Stomach (tissue), 19 donors: ENCODE measurements at places on chromosomes 7 and 10. TPM values are rescaled to one million over a fixed set of nuclear protein-coding genes. Genes with fewer than 3 reads are reported as not detected.

DNA sequence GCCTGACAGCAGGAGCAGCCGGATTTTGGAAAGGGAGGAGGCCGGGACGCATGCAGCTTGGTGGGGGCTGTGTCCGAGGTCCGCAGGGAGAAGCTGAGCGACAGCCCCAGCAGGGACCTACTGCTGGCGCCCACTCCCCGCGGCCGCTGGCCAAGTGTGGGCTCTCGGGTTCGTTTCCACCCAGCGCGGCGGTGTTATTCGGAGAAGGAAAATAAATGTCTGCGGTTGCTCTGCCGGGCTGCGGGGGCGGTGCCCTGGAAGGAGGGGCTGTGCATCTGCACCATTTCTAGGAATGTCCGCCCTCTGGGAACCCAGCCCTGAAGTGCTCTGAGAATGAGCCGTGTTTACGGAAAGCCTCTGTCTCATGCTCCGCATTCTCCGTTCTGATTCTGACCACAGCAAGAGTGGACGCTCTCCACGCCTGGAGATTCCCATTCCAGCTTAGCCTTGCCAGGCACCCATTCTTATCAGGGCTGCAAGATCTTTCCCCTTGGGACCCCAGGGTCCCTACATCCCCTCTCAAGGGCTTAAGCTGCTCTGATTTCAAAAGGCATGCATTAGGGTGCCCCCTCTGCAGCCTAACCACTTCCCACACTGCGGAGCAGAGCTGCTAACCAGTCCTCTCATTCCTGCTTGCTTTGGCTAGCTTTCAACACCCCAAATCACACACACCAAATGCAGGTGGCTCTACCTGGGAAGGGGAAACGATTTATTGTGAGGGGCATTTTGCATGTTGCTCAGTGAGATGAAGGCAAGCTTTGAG lies 256.6 kb upstream of the GLI3 start:
- DNase-seq: peak; percentile 92

Gene CFTR
- total RNA-seq: 1.9 TPM

Gene SPDYE9
- not detected for total RNA-seq

Gene SCIN
- 6.2 TPM for total RNA-seq

- DNase-seq: no peak
These were observed 60.1 kb downstream of the IKZF1 start for GRCh38 chr7:50364645-50365044.

DNA sequence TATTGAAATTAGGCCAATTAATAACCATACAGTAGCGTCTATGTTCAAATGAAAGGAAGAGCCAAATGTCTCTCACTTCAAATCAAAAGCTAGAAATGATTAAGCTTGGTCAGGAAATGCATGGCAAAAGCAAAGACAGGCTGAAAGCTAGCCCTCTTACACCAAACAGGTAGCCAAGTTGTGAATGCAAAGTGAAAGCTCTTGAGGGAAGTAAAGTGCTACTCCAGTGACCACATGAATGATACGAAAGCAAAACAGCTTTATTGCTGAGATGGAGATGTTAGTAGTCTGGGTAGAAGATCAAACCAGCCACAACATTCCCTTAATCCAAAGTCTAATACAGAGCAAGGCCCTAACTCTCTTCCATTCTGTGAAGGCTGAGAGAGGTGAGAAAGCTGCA lies 123.8 kb downstream of the TEX36 start:
- no peak for DNase-seq

DNA sequence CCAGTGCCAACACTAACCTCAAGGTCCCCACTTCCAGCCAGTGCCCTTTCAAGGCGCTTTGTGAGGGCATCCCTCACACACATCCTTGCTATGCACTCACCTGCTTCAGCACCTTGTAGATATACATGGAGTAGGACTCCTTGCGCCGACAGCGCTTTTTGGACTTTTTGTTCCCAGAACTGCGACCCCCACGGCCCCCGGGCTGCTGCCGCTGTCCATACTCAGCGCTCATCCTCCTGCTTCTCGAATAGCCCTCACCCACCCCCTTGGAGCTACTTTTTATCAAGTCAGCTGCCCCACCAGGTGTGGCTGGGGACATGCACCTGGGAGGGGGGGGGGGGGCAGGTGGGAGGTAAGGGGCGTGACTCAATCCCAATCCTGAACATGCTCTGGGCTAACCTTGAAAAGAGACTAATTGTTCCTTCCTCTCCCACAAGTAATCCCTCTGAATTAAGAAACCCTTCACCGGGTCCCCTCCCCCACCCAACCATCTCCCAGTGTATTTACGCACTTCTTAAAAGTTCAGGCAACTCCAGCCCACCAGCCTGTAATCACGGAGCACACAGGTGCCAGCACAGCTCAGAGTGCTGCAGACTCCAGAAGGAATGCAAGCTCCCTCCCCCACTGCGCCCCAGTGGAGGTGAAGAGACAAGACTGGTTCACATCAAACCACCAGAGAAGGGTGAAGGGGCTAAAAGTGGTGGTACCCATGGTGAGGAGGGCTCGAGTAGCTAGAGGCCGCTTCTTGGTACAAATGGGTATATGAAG lies at the start of gene H2BK1:
H2BK1 (minus strand) TSS at position 402 of the 768 bp plus-strand sequence; CDS start at position 232, 170 bp downstream.
- DNase-seq: no peak

DNA sequence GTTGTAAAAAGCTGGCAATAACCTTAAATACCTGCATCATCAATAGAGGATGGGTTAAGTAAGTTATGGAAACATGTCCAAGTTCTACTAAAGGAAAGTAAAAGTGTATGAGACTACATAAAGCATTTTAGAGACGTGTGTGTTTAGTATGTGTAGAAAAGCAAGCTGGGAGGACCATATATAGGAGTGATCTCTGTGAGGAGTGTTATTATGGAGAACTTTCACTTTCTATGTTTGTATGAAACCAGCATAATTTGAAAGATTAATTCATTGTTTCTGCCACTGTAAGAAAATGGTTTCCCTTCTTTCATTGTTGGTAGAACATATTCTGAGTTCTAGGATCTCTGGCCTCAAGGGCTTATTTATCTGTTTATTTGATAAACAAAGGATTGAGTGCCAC lies 19.2 kb upstream of the PDLIM1 start:
- DNase-seq: no peak

GRCh38 chr10:62001898-62002297 lies 100.4 kb downstream of the ARID5B start:
- DNase-seq: no peak

Gene SPDYE6
- not detected for total RNA-seq

GRCh38 chr7:10257438-10257837 lies 716.2 kb upstream of the PHF14 start:
- DNase-seq: no peak

Gene NXPH1
- total RNA-seq: not detected

DNA sequence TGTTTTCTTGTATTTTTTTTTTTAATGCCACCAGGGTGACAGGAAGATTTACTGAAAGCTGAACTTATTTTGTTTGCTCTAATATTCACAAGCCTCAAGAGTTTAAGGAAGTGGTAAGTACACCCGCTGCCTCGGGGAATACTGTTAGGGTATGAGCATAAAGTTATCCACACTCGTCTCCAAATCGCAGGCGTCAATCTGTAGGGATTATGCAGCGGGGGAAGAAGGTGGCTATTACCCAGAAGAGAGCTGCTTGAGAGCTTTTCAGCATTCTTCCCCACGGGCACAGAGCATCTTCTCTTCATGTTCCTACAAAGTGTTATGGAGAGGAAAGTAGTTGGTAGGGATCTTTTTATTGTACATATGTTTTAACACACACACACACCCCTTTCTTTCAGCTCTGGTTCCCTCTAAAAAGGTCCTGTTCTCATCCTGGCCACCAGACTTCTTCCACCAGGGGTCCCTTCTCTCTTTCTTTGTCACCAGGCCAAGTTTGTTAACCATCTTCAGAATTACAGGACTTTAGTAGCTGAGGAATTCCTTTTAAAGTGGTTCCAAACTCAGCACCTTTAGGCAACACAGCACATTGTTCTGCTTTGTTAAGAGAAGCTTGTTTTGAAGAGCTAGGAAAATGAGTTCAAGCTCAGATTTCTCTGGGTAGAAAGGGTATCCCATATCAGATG lies 411.6 kb upstream of the GALNT17 start:
- no peak for DNase-seq

Gene CTAGE4
- 13.8 TPM for total RNA-seq

DNA sequence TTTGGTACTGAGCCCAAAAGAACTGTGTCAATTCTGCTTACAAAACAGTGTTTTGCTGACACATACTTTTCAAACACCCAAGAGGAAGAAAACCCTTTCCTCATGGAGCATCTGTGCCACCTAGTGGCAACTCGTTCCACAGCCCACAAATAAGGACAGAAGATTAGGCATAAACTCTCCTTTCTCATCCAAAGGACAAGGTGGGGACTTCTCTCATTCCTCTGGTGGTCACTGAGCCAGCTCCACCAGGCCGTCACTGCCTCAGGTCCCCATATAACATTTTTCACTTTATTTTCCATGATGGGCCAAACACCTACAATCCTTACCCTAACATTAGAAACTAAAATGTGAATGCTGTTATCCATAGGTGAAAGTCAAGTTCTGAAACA lies 76.9 kb downstream of the RNF216 start:
- peak; percentile 94 for DNase-seq

DNA sequence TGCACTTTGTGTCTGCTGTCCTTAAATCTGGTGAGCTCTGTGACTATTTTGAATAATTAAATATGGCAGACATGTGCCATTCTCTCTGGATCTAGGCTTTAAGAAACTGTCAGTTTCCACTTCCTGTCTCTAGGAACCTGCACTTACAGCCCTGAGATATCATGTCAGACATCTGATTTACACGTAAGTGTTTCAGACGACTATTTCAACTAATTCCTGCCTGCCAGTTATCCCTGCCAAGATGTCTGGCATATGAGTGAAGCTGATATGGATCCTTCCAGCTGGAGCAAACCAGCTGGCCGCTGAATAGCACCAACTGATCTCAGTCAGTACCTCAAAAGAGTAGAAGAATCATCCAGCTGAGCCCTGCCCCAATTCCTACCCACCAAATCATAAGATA lies 362.2 kb upstream of the SMIM30 start:
- DNase-seq: no peak

Gene PKD2L1
- total RNA-seq: not detected

- DNase-seq: no peak
These were observed 90.9 kb downstream of the NEURL1 start for GRCh38 chr10:103584216-103585010.

Gene CCDC146
- total RNA-seq: 193 TPM

GRCh38 chr7:132576721-132577085 lies 433 bp upstream of the PLXNA4 start:
- DNase-seq: no peak

- DNase-seq: peak; percentile 51
These were observed 302.2 kb downstream of the CCDC3 start for GRCh38 chr10:12699258-12699700.

Gene ABCB4
- 1.0 TPM for total RNA-seq

Gene NME8
- total RNA-seq: not detected

GRCh38 chr10:80275135-80275498 lies 14.3 kb downstream of the MAT1A start:
- DNase-seq: no peak

Gene TMEM178B
- total RNA-seq: not detected

Gene HTR7
- not detected for total RNA-seq

- DNase-seq: no peak
These were observed 14.0 kb downstream of the RASGEF1A start for GRCh38 chr10:43252783-43253341.

Gene COL13A1
- total RNA-seq: 7.1 TPM

- DNase-seq: peak; percentile 49
These were observed 178.2 kb upstream of the KLF6 start for GRCh38 chr10:3963191-3963673.

GRCh38 chr10:27319752-27320431 lies 79.3 kb upstream of the ACBD5 start:
- peak; percentile 77 for DNase-seq
